ENCODE measurements at places on chromosomes 16 and 17.
A peak's percentile ranks its signal among the peaks of the same experiment; 100 is the strongest.

GRCh38 chr16:3952737-3953131 is 72.2 kb upstream of the CREBBP start:
- no peak for DNase-seq

GRCh38 chr17:41340934-41341861 is 9.4 kb downstream of the KRT33A start:
- peak; percentile 22 for DNase-seq

- no peak for DNase-seq
These were observed 11.7 kb upstream of the RPH3AL start for GRCh38 chr17:364308-364707.

- no peak for DNase-seq
These were observed 178.3 kb downstream of the ENGASE start for GRCh38 chr17:79252886-79253285.

DNA sequence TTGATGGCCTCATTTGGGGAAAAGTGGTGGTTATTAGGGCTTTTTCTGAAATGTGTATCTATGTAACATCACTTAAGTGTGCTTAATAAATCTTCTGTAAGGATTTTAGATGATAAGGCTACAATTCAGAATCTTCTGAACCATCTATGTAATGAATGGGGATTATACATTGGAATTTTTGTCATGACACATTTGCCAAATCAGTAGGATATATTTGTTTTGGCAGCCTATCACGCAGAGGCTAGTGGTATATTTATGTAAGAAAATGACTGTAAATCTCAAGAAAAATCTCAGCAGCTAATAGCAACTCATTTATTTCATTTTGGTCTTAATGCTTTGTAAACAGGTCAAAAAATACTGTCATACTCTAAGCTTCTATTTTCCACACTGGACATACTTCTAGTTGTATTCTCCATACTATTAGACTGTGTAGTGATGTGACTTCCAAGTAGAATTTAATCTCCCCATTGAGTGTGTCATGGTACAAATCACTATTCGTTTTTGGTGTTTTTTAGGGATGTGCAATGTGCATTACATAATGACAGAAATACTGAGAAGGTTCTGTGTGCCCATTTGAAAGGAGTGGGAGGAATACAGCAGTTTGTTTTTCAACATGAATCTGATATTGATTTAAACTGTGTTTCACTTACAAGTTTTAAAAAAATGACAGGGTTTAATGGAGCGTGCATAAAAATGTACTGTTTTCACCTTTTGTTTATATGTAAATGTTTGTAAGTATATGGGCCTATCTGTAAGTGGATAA is 29.2 kb downstream of the CLUH start:
- DNase-seq: no peak

Data from activated naive CD8-positive, alpha-beta T cell treated with anti-CD3 and anti-CD28 coated beads, Interleukin-2, amount 50 U/mL, for 24 hours (primary cell).